ENCODE measurements at places on chromosomes 1 and 21. TPM values are rescaled to one million over a fixed set of nuclear protein-coding genes. Genes with fewer than 3 reads are reported as not detected.
A peak's percentile ranks its signal among the peaks of the same experiment; 100 is the strongest.

Gene LRRC39
- polyA plus RNA-seq, result 0.57 TPM

DNA sequence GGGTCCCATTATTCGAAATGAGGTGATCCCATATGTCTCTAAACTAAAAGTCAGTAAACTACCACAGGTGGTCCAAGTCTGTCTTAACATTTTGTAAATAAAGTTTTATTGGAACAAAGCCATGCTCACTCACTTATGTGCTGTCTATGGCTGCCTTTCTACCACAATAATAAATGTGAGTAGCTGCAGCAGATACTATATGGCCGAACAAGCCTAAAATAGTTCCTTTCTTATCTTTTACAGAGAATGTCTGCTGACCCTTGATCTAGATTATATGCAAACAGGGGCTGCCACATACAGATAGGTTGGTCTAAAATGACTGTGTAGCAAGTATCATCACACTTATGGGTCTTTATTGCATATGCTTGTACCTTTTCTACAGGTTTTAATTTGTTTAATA, 140.0 kb downstream of the VAV3 start:
- DNase-seq, result no peak

DNA sequence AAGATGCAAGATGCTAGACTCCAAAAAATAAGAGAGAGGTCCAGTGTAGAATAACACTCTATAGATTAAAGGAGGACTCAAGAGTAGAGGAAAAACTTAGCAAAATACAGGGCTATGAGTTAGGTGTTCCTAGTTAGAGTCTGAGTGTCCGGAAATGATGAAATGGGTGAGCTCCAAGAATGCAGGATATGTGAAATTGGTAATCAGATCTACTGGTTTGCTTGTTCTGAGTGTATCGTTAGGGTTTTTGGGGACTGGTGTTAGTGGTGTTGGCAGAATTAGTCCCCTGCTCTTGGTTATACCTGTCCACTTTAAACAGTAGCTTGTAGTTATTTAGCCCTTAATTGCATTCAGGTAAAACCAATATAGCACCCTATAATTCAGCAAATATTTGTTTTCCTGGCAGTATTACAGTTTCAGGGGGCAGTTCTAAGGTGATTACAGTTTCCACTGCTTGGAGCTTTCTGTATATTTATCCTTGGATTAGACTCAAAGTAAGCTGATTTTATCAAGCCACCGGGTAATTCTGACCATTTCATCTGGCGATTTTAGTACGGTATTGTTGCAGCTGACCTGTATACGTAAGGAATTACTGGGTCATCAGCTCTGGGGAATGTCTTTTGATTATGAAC, 332.7 kb downstream of the CHRM3 start:
- no peak for DNase-seq

- DNase-seq, result no peak
Measured at GRCh38 chr1:109427171-109427467, 871 bp upstream of the PSMA5 start.

DNA sequence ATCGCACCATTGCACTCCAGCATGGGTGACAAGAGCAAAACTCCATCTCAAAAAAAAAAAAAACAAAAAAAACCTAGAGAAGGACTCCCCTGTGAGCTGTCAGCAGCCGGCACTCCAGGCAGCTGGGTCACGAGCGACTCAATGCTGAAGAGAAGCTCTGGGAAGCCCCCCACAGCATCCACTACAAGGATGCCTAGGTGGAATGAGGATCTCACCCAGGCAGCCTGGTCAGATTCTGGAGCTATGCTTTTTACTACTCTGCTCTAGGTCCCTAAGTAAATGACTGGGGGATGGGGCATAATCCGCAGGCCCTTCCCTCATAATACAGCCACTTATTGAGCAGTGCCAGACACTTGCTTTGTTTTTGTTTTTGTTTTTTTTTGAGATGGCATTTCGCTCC, 6.6 kb downstream of the BMP8B start:
- no peak for DNase-seq

DNA sequence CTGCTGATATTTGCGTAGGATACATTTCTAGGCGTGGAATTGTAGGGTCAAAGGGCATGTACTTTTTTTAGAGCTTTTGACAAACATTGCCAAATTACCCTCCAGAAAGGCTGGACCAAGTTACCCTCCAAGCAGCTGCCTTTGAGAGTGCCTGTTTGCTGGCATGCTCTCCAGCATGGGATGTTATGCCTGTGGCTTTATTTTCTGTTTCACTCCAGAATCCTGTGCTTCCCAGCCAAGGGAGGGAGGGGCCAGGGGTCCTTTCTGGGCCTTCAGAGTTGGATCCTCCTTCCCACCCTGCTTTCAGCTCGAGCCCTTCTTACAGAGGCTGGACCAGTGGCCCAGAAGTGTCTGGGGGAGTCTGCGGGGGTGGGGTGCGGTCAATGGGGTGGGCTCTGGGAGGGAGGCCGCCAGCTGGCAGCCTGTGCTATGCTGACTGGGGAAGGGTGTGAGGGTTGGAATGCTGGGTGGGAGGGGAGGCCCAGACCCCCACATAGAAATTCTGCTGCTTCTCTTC, 81.2 kb downstream of the EPHB2 start:
- peak; percentile 81 for DNase-seq

GRCh38 chr1:15687446-15687845, 3.3 kb downstream of the PLEKHM2 start:
- DNase-seq, result no peak

Gene SLC22A15
- polyA plus RNA-seq, result 0.51 TPM

- no peak for DNase-seq
Measured at GRCh38 chr1:64235181-64235580, 31.8 kb downstream of the UBE2U start.

- DNase-seq, result no peak
Measured at GRCh38 chr1:100423832-100424337, 71.6 kb downstream of the CDC14A start.

Gene KIF21B
- 0.65 TPM for polyA plus RNA-seq

Gene GLRX2
- 18.5 TPM for polyA plus RNA-seq

Gene TRNP1
- polyA plus RNA-seq, result 4.2 TPM

Measured in ovary (tissue), 10 donors.